ENCODE measurements at places on chromosomes 2 and 18.

GRCh38 chr2:181446985-181447384 is 10.2 kb upstream of the ITGA4 start:
- no peak for DNase-seq

- DNase-seq = no peak
These were observed 563.0 kb upstream of the PKDCC start for GRCh38 chr2:41484858-41485234.

DNA sequence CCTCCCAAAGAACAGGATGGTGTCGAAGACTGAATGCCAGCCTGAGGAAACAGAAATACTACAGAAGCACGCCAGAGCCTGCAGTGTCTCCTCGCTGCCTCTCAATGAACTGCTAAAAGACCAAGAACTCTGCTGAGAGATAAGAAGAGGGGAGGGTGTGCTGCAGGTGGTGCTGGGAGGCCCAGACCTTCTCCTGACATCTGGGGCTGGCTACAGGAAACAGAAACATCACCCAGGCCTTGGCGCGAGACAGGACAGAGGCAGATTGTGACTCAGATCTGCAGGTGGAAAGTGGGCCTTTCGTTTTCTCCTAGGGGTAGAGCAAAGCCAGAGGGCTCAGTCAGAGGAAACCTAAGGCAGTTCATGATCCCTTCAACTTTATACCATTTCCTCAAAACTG is 250.3 kb upstream of the TCF4 start:
- no peak for DNase-seq

GRCh38 chr2:170512266-170512665 is 202.9 kb upstream of the SP5 start:
- peak; percentile 9 for DNase-seq

GRCh38 chr18:48122376-48122775 is 191.9 kb upstream of the SMAD2 start:
- no peak for DNase-seq

GRCh38 chr18:56861244-56861643 is 210.1 kb downstream of the WDR7 start:
- no peak for DNase-seq

DNA sequence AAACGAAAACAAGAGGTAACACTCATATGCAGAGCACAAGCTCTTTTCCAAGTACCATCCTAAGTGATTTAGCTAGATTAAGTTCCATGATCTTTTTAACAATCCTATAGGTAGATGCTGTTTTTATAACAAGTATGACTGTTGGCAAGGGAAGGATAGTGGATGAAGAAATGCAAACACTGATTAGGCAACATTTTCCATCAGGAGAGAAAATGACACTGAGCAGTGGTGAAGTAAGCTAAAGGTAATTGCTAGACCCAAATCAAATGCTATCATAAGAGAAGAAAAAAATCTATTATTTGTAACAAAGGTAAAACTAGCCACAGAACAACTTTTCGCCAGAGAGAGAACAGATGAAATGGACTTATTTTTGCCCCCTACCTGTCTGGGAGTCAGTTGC is 34.3 kb upstream of the BARD1 start:
- no peak for DNase-seq

DNA sequence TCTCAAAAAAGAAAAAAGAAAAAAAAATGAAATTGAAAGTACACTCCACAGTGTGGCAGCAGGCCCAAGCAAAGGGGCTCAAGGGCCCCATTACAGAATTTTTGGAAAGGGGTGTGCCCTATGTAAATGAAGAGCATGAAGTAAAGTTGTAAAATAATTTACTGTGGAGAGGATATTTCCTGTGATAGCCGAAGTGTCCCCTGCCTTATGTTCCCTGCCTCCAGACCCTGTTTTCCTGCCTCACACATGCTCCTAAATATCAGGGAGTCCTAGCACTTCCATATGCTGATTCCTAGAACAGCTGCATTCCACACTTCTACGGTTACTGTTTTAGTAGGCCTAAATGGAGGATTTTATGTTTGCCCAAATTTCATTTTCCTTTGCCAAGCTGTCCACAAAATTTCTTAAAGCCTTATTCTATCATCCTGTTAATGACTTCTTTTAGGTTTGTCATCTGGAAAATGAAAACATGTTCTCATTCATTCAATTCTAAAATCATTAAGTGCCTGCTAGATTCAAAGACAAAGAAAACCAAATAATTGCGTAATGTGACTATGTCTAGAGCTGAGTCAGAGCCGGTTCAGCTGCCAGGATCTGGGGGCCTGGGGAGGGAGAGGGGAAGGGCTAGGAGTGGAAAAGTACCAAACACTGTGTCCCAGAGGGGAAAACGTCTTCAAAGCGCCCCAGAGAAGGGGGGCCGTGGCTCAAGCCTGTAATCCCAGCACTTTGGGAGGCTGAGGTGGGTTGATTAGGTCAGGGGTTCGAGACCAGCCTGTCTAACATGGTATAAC is 25.9 kb upstream of the IMPA2 start:
- peak; percentile 4 for DNase-seq

GRCh38 chr2:36797324-36798070 is 101.0 kb downstream of the VIT start:
- DNase-seq = no peak

GRCh38 chr2:219551441-219552381 is 7.9 kb downstream of the TMEM198 start:
- DNase-seq = no peak

- DNase-seq = no peak
These were observed 1.6 kb downstream of the TMEM185B start for GRCh38 chr2:120221616-120222015.

DNA sequence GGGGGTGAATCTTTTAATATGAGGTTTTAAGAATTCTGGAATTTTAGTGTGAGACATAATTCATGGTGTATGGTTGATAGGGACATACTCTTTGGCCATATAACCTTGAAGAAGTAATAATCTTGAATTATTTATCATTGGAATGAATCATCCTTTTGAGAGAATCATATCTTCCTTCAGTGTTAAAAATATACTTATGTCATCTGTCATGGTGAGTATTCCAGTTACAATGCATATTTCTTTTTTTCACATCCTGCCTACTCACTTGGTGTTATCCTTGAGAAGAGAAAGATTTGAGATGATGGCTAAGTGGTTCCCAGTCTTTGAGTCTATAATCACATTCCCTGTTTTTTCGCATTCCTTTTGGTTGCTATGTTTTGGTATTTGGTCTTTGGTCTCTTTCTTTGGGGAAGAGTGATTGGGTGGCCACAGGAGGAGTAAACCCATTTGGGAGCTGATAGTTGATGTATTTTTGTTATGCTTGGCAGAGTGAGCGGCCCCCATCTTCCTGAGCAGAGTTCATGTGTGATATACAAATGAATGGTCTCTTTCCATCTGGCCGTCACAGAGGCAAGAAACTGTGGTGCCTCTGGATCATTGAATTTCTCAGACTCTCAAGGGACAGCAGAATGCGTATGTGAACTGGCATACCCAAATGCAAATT is 21.6 kb downstream of the ASAP2 start:
- DNase-seq = no peak

- no peak for DNase-seq
These were observed 6.2 kb downstream of the ARMC9 start for GRCh38 chr2:231204581-231204980.

DNA sequence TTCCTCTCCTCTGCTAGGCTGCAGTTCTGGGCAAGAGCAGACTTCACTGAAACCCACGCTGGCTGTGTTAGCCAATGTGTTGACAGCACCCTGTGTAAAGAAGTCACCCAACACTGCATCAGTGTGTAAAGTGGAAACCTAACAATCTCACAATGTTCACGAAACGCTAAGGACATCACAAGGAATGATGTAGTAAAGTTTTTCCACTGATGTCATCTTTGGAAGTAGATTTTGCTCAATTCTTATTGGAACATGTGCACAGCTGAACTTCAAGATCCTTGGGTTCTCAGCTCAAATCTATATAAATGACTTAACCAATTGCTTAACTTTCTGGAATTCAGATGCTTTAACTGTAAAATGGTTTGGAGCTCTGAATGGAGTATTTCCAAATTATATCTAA is 1112.5 kb downstream of the TSN start:
- DNase-seq = no peak

- DNase-seq = no peak
These were observed 13.8 kb downstream of the ROCK2 start for GRCh38 chr2:11330457-11331142.

- DNase-seq = no peak
These were observed 347.1 kb upstream of the FSIP2 start for GRCh38 chr2:185391543-185391942.

DNA sequence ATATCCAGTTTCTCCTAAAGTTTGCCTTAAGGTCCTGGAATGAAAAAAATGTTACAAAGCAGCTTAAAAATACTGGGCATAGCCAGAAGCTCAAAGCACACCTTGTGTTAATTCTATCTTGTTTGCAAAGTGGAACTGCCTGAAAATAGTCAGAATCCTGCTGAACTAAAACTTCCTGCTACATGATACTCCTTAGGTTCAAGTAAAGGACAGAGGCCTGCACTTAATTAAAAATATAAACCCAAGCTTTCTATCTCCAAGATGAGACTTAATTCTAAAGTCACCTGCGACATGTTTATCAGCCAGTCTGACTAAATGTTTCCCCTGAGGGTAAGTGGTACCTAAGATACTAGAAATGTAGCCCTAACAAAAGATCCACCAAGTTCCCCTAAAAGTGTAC is 103.4 kb downstream of the CHST9 start:
- DNase-seq = no peak

All from anterior cingulate cortex (tissue), 58 donors.